Activated gamma-delta T cell treated with anti-CD3 and anti-CD28 coated beads, Interleukin-2, amount 50 U/mL, for 16 hours (primary cell): ENCODE measurements at places on chromosomes 5 and 9.

- DNase-seq, result no peak
Observed at GRCh38 chr5:157828944-157829639, 29.9 kb downstream of the CLINT1 start.

DNA sequence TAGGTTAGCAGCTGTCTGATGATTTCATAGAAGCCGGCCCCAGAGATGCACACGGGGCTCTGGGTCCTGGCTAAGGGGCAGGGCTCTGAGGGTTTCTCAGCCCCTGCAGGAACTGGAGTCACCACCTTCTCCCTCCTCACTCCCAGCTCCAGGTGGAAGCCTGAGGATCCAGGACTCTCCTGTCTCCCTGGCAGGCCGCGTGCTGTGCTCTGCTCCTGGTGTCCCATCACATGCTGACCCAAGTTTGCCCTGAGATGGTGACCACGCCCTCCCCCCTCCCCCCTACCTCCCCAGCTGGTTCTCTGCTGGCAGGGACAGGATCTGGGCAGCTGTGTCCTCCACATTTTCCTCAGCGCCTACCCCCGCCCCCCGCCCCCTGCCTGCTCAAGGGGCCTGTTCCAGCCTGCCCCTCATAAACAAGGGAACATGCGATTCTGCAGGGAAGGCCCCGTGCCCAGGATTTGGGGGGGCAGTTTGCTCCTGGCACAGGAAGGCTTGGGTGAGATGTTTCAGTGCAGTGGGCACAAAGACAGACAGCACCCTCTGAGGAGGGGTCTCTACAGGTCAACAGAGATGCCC lies 87.4 kb downstream of the PSD2 start:
- no peak for DNase-seq

DNA sequence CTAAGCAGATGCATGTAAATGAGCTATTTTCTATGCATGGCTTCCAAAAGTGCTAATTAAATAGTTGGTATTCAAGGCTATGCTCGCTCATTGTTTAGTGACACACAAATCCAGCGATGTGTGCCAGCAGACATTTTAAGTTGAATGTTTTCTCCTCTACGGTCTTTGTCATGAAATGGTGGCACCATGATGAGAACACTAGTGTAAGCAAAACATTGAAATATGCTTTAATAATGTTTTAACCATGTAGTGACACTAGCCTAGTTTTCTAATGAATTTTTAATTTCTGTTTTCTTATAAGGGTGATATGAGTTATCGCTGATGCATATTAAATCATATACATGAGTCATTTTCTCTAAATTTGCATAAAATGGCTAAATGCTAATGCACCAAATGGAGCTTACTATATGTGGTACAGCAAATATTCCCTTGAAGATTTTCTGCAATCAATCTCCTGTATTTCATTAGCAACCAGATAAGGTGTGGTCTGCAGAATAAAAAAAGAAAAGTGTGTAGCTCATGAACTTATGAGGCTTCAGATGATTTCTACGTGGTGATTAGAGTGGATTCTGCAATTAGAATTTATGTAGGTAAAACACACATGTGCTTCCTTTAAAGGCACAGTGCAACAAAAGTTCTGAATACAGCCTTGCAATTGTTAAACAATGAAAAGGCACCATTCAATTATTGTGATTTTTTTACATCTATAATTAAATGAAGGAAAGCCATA lies 226.6 kb downstream of the MEF2C start:
- DNase-seq, result no peak

DNA sequence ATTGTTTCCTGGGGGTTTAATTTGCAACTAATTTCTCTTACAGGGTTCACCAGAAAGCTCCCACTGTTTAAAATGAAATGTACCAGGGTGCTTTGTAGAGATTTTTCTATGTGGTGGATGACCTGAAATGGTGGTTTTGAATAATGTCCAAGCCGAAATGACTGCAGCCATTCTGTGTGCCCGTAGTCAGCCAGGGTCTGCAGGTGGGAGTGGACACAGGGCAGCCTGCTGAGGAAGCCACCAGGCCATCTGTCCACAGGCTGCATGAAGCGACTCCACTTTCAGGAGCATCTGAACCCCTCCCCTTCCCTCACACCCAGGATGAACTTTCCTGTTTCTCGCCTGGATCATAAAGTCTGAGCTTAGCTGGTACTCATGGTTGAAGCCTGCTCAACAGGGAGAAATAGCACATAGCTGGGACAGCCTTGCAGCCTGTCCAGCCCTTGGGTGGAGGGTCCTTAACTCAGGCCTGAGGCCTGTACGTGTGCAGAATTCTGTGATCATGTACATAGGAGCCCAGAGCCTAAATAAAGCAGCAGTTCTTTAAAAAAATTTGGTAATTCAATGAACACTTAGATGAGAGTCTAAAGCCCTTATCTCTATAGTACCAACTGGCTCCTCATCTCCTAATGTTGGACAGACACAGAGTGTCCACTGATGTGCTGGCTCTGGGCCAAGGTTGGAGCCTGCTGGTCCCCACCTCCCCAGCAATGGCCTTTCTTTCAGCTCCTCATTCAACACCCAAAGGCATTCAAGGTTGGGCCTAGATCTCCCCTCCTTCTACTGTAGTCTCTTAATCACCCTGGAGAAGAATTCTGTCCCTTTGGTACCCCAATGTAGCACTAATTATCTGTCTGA lies 72.8 kb downstream of the SHB start:
- DNase-seq, result no peak

GRCh38 chr5:8663374-8663773 lies 794.4 kb downstream of the MTRR start:
- no peak for DNase-seq

DNA sequence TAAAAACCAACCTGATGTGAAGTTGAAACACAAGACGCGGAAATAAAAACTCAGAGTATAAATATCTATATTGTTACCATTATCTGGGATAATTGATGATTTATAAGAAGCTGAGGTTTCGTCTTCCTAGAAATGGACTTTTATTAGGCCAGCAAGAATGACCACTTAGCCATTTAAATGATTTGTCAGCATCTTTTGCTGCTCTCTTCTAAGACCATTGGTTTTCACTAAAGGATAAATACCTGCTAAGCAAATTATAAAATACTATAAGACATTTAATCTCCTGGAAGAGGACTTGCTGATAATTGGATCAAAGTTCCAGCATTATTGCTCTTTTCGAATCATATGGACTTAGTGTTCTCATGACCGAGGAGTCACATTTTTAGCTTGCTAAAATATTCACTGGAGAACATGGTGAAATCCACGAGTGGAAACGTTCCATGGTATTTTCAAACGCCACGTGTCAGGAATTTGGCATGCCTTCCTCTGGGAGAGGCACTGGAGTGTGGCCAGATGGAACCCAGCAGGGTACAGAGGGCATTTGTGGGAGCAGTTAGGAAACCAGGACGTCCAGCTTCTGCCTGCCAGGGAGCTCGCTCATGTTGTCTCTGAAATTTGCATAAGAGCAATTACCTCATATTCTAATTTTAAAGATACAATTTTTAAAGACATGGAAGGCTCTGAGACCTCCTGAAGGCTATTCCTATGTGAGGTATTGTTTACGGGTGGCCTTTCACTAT lies 43.1 kb downstream of the TNFAIP8 start:
- no peak for DNase-seq

DNA sequence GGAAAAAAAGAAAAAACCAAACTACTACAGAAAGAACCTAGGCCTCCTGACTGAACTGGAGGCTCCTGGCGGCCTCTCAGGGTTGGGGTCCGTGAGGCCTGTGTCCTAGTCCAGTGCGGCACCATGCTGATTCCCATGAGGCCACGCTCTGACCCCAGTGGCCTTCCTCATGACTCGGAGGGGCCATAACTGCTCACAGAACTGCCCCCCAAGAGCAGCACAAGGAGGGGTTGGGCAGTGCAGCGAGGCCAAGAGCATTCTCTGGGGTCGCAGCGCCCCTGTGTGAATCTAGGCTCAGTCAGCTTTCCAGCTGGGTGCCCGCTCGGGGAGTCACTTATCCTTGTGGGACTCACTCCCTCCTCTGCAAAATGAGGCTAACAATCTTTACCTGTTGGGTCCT lies 79.3 kb upstream of the FBXW11 start:
- DNase-seq, result no peak

- no peak for DNase-seq
Observed at GRCh38 chr5:178376921-178377582, 144.4 kb upstream of the PHYKPL start.

DNA sequence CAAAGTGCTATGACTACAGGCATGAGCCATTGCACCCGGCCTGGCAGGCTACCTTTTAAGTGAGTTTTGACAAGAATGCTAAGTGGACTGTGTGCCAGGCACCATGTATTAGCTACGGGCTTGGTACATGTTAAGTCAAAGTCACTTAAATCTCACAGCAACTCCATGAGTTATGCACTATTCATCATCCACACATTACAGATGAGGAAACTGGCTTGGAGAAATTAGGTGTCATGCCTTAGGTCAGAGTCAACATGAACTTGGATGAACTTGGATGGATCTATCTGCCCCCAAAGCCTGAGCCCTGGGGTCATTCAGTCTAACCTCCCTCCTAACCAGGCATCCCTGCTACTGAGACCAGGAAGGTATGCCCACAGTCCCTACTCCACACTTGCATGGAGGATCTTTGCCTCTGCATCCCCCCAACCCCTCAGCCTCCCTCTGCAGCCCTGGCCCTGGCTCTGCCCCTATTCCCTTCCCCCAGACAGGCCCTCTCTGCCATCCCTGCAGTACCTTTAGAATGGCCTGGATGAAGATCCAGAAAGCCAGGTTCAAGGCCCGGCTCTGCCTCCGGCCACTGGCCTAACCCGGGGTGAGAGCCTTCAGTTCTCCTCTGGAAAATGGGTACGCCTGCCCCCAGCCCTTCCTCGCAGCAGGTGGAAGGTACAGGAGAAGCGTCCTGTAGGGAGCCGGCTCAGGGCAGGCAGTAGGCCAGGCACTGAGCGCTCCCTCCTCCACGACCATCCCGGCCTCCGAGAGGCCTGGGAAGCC lies 685 bp upstream of the ADGRD2 start:
- no peak for DNase-seq

DNA sequence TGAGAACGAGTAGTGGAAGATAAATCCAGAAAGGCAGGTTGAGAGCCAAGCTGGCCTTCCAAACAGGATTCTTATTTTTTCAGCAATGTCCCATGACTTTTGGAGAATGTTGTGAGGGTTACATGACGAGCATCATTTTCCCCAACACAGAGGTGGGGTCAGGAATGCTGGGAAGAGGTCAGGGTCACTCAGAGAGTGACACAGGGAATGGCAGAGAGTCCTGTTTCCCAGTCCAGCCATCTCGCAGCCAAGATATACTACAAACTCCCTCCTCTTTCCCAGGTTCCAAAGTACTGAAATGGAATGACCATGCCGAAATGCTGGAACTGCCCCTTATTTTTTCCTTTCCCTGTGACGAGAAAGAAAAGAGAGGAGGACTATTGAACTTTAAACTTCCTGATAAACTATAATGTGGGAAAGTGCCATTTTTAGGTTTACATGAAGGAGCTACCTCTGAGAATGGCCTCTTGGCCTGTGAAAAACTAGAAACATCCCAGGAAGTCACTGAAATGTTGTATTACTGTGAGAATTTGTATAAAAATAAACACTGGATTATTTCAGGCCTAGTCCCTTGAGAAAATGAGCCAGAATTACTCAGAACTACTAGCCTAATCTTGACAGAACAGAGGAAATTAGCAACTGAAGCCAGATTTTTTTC lies 420.4 kb downstream of the CETN3 start:
- no peak for DNase-seq

GRCh38 chr9:108367188-108367587 lies 488.6 kb downstream of the ACTL7B start:
- DNase-seq, result no peak

DNA sequence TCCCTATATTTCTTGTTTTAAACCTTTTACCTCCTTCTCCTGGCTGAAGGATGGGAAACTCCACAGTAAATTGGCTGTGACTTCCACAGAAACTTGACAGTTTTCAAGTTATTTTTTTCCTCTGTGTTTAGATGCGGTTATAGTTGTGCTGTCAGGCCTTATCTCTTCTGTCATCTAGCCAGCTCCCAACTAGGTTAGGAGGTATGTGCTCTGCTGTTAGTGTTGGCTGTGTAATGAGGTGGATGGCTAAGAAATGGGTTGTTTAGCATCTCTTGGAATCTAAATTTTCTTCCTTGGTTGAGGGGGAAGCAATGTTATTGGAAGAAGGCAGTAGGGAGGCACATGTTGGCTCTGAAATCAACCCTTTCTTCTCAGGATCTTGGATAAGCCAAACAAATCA lies 149.9 kb upstream of the RUSC2 start:
- DNase-seq, result no peak

DNA sequence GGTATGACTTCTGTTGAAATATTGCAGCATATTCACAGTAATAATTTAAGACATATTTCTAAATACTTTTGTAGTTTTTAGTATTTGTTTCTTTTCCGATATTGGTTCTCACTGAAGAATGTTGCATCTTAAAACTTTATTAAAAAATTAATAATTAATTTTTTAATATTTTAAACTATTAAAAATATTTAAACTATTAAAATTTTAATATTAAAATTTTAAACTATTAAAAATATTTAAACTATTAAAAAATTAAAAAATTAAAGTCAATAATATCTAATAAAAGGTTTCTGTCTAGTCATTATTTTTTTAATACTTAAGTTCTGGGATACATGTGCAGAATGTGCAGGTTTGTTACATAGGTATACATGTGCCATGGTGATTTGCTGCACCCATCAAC lies 149.3 kb upstream of the CCNH start:
- DNase-seq, result no peak

- DNase-seq, result no peak
Observed at GRCh38 chr5:157529002-157529401, 46.6 kb downstream of the ADAM19 start.

- no peak for DNase-seq
Observed at GRCh38 chr5:18553269-18553668, 919.0 kb downstream of the TAF11L14 start.

DNA sequence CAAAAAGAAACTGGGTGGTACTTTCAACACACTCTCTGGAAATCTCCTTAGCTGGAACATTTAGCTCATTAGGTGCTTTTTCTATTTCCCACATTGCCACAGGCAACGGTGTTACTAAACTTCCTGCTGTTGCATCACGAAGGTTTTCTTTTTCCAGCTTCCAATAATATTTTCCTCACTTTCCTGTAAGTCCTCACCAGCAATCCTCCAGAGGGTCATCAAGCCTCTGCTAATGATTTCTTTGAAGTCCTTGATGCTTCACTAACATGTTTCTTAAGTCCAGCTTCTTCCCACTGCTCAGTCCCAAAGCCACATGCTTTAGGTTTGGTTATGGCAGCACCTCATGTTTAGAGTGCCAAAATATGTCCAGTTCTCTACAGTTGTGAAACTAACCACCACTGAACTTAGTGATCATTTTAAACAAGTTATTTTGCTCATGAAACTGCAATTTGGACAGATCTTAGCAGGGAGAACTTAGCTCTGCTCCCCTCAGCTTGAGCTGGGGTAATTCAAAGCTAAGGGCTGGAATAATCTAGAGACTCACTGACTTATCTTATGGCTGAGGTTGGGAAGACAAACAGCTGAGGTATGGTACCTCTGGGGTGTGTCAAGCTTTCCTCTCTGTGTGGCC lies 39.9 kb upstream of the RETREG1 start:
- no peak for DNase-seq
